Activated CD8-positive, alpha-beta T cell treated with anti-CD3 and anti-CD28 coated beads for 36 hours (primary cell): ENCODE measurements at places on chromosomes 6 and 20. TPM values are rescaled to one million over a fixed set of nuclear protein-coding genes. Genes with fewer than 3 reads are reported as not detected.

DNA sequence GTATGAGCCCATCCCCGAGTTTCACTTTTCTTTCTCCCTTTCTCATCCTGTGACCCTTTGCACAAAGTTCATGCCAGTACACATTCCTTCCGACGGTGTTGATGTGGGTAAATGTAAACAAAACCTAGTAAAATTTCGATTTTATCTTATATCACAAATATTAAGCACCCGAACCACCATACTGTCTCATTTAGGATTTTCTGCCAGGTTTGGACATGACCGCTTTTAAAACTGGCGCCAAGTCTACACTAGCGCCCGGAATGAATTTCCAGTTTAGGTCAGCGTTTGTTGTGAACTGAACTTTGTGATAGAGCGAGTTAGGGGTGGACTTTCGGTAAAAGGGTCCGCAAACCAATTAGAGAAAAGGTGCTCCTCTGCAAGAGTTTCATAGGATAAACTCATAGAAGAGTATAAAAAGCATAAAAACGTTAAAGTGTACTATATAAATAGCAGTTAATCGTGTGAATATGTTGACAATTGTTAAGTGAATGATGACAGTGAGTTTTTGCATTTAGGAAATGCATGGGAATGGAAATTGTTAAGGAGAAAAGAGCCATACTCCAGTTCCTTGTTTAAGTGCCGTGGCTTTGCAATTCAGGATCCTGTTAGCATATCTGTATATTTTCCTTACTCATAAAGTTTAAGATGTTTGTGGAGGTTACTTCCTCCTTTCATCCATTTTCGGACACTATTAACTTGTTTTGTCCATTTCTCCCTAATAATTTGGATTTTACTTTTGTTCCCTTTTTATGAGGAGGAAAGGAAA is 937 bp downstream of the AKAP7 start:
- DNase-seq = no peak

- DNase-seq = no peak
These were observed 472.1 kb upstream of the RNF217 start for GRCh38 chr6:124490122-124490521.

DNA sequence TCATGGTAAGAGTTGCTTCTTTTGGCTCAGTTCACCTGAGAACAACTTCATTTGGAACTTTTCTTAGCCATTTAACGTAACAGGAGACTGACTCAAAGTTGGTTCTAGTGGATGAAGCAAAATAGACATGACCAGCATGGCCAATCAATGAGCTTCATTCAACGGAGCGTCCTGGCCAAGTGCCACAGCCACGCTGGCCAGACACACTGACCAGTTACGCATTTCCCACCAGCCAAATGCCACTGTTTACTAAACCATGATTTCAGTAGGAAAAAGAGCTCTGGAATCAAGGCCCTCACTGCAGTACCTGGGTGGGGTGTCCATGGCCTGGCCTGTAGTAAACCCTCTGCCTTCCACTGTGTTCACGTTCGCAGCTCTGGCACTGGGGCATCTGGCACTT is 80.4 kb downstream of the POPDC3 start:
- no peak for DNase-seq

DNA sequence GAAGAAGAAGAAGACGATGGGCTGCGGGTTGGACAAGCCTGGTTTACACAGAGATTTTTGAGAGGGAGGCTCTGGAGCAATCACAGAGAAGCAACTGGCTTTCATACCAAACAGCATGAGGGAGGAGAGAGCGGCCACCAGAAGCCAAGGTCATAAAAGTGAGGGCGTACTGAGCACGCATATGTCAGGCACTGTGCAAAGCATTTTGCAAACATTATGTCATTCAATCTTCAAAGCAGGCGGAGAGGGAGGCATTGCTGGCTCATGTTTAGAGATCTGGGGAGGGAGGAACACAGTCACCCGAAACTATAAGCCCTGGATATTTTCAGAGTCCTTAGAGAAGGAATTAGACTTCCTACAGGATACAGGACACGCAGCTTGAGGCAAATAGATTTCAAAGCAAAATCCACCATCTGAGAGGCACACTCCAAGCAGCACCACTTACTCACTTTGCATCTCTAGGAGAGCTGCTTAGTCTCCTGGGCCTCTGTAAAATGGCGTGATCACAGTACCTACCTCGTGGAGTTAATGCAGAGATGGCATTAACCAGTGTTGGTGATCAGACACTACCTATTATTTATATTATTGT is 24.6 kb downstream of the RAMACL start:
- no peak for DNase-seq

DUSP15 gene
- not detected for total RNA-seq

DNA sequence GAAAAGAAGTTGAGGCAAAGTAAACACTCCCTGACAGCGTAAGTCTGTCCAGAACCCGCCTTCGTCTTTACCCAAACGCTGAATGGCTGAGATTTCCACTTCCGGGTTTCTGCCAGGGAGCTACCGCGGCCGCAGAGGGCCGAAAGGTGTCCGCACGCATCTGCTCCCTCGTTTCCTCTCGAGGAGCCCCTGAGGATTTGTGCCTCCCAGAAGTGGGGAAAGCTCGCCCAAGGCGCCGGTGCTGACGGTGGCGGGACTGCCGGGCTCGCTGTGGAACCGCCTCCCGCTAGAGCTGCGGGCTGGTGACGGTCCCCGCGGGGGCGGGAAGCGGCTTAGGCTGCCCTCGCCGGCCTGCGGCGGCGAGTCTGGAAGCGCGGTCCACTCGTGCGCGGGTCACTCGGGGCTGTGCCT is 1760.2 kb upstream of the DEFB115 start:
- no peak for DNase-seq

- DNase-seq = peak; percentile 2
These were observed 94.8 kb downstream of the MBOAT1 start for GRCh38 chr6:20117474-20117873.
